Activated naive CD4-positive, alpha-beta T cell treated with anti-CD3 and anti-CD28 coated beads, Interleukin-2, amount 50 U/mL, for 16 hours (primary cell): ENCODE measurements at places on chromosomes 16 and 17.
A peak's percentile ranks its signal among the peaks of the same experiment; 100 is the strongest.

DNA sequence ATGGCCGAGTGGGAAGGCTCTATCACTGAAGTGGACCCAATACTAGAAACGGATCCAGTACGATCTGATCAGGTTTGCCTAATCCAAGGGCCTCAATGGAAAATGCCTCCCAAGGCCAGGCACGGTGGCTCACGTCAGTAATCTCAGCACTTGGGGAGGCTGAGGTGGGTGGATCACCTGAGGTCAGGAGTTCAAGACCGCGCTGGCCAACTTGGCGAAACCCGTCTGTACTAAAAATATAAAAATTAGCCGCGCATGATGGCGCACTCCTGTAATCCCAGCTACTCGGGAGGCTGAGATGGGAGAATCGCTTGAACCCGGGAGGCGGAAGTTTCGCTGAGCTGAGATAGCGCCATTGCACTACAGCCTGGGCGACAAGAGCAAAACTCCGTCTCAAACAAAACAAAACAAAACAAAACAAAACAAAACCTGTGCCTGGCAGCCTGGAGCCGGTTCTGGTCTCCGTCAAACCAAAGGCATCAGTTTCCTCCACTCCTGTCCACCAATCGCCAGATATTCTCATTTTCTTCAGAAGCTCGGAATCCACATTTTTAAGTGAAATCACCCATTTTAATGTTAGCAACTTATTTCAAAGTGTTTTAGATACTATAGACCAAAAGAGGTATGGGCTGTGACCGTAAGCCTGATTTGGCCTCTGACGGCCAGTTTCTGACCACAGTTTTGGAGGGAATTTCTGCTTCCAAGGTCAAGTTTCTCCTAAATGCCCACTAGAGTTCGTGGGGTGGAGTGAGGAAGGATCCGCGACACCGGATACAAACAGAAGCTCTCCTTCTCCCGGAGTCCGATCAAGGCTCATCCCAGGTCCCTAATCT is 664 bp downstream of the NQO1 start:
- no peak for DNase-seq

- no peak for DNase-seq
These were observed 247.2 kb downstream of the NTN1 start for GRCh38 chr17:9268546-9268945.

- DNase-seq = no peak
These were observed 94.2 kb downstream of the KATNIP start for GRCh38 chr16:27644165-27644564.

DNA sequence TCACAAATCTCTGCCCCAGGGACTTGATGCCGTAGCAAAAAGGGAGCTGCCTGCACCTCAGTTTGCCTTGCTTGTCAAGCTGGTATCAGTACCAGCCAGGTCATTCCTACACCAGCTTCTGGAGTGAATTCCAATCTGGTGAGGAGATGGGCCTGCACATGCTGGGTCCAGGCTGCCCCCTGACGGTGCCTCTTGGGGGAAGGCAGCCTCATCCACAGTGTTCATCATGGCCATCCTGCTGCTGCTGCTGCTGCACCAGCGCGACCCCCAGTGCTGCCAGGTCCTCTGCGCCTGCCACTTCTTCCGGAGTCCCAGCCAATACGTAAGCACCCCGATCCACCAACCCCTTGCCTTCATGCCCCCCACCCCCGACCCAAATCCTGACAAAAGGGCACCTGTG is 8.3 kb downstream of the MRPL27 start:
- DNase-seq = no peak

GRCh38 chr17:47810901-47811635 is 10.5 kb downstream of the OSBPL7 start:
- no peak for DNase-seq

GRCh38 chr17:70588003-70588402 is 418.7 kb downstream of the KCNJ2 start:
- DNase-seq = no peak

- DNase-seq = no peak
These were observed 77.8 kb downstream of the MYH10 start for GRCh38 chr17:8552577-8553320.

GRCh38 chr17:10088444-10088843 is 110.0 kb downstream of the GAS7 start:
- no peak for DNase-seq

GRCh38 chr16:86619239-86619794 is 41.0 kb downstream of the FOXL1 start:
- no peak for DNase-seq

DNA sequence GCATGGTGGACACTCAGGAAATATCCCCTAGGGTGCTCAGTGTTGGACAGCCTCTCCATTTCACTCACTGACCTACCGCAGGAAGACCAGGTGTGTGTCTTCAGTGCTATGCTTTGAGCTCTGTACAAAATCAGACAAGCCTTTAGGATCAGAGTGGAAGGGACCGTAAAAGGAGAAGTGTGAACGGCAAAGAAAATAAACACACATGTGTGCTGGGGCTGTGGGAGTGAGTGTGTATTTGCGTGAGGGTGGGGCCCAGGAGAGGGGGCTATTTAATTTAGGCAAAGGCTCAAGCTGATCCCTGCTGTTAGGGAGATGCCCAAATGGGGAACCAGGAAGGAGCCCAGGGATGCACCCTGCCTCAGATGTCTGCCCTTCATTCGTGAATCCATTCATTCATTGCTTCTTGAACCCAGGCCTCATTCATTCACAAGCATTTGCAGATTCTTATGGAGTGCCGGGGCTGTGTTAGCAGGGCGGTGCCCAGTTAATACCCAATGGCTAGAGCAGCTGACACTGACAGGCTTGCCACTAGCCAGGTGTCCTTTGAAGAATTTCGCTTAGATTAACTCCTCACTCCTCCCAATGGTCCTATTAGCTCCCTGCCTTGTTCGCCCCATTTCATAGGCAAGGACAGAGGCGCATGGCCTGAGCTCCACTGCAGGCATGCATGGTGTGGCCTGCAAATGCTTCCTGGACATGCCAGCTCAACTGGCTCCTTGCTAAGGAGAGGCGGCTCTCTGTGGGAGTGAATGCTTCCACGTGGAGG is 296.7 kb upstream of the FOXF1 start:
- no peak for DNase-seq

DNA sequence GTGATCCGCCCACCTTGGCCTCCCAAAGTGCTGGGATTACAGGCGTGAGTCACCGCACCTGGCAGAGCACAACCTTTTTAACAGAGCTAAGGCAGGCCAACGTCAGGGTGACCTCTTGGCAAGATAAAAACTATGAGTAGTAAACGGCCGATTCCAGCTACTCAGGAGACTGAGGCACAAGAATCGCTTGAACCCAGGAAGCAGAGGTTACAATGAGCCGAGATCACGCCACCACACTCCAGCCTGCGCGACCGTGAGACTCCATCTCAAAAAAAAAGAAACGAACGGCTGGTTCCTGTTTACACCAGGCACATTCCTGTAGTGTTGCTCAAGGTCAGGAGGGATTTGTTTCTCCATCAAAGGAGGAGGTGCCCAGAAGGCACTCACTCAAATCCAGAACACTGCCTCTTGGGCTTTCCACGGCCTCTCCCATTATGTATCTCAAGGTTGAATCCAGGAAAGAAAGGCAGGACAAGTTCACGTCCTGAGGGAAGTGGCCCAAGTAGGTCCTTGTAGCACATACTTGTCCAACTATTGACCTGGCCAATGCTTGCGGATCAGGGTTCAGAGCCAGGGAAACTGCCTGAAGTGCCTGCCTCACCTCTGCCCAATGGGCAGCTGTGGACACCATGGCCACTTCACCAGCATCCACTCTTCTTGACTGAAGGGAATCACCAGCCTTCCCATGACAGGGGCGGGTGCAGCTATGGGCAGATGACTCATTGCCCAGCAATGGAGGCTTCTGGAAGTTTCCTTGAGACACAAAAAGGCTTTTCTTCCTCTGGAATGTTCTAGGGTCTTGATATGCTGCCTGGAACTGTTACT is 13.5 kb downstream of the KNOP1 start:
- no peak for DNase-seq

DNA sequence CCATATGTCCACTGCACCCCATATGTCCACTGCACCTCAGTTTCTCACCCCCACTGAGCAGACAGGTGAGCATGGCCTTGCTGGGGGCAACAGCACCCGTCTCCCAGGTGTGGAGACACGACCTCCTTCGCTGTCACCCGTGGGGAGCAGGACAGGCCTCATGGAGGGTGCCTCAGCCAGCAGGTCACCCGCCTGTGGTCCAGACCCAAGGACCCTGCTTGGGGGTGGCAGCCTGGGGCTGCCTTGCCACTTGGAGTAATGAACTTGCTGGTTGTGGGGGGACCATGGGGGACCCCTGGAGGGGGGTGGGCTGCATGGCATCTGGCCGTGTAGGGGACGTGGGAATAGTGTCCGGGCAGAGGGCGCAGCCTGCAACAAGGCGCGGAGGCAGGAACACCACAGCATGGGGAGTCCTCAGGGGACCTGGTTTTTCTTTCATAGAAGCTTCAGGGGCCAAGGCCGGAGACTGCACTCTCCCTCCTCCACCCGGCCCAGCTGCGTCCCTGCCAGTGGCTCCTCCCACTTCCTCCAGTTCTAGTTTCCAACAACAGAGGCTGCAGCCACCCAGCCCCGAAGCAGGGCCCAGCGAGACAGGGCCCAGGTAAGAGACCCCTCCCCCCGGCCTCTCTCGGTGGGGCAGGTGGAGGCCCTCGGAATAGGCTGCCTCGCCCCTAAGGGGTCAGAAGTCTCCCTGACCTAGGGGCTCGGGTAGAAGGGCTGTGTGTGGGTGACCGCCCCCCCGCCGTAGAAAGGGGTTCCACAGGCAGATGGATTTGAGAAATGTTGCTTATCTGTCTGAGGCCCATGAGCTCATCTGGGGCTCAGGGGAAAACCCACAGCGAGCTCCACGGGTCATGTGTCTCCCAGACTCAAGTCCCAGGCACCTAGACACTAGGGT is at the start of gene NHLRC4:
Gene NHLRC4 (plus strand): TSS at position 531 of the 898 bp plus-strand sequence. CDS start 1,043 bp downstream, outside the sequence.
- DNase-seq = peak; percentile 43

DNA sequence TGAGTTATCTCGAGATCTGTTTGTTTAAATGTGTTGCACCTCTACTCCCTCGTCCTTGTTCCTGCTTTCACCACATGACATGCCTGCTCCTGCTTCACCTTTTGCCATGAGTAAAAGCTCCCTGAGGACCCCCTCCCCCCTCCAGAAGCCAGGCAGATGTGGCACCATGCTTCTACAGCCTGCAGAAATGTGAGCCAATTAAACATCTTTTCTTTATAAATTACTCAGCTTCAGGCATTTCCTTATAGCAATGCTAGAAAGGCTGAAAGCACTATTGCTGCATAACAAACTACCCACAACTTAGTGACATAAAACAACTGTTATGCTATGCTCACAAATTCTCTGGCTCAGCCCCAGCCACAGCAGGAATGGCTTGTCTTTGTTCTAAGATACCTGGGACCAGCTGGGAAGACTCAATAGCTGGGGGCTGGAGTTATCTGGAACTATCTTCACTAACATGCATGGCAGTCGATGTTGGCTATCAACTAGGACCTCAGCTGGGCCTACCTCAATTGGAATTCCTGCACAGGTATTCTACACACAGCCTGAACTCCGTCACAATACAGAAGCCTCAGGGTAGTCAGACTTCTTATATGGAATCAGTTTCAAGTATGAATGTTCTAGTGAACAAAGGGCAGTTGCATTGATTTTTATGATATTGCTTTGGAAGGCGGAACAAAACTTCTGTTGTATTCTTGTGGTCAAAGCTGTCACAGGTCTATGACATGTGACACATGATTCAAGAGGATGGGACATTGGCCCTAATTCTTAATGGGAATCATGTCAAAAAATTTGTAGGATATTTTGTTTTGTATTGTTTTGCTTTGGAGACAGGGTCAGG is 186.0 kb upstream of the PIRT start:
- DNase-seq = no peak

- peak; percentile 51 for DNase-seq
These were observed 362 bp downstream of the KLHDC4 start for GRCh38 chr16:87765473-87765775.

DNA sequence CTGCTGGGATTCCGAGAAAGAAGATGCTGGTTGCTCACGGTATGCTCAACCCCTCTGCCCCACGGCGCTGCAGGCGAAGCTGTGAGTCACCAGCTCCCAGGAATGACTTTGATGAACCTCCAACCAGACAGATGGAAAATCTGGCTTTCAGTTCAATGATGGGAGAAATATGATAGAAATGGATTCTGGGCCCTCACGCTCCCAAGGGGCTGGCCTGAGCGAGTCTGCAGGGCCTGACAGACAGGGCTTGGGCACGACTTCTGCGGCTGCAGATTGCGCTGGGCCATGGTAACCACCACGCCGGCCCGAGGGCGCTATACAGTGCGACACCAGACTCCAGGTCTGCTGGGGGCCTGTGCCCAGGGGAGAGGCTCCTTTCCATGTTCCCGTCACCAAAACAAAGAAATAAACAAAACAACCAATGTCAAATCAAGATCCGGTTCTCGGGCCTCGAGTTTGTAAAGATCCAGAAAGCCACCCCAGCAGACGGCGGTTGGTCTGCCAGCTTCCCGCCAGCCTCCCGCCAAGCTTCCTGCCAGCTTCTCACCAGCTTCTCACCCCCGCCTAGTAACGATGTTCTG is 11.1 kb upstream of the ABR start:
- no peak for DNase-seq

DNA sequence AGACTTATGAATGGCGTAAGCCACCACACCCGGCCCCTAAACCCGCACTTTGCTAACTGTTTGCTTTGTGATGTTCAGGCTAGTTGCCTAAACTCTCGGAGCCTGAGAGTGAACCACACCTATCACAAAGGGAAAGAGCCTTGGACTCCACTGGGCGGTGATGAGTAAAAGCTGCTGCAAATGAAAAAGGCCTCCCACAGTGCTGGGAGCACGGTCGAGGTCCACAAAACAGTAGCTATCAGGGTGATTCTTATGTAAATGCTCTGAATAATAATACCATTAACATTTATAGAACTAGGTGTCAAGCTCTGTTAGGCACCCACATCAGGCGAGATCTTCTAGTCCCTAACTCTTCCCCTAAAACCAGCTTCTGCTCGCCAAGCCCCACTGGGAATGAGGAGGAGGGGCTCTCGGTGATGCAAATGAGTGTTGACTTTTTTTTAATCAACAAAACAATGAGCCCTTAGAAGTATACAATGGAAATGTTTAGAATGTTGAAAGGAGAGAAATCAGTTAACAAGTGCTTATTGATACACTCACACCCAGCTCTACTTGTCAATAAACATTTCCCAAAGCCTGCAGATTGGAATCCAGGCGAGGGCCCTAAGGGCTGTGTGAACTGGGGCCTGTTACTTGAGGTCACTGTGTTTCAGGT is 19.8 kb downstream of the FBRS start:
- DNase-seq = no peak

- DNase-seq = no peak
These were observed 49.4 kb downstream of the KANSL1 start for GRCh38 chr17:46143827-46144236.

GRCh38 chr17:60792250-60792898 is 114.7 kb downstream of the BCAS3 start:
- no peak for DNase-seq
